ENCODE measurements at places on chromosomes 6 and 20.

- DNase-seq, result no peak
Measured at GRCh38 chr20:36355469-36356171, 49.5 kb downstream of the DLGAP4 start.

GRCh38 chr6:33702345-33702977, 9.0 kb downstream of the UQCC2 start:
- DNase-seq, result no peak

- no peak for DNase-seq
Measured at GRCh38 chr20:1278993-1279392, 12.9 kb downstream of the SNPH start.

- no peak for DNase-seq
Measured at GRCh38 chr20:32918296-32918695, 59.6 kb downstream of the EFCAB8 start.

- no peak for DNase-seq
Measured at GRCh38 chr6:28220257-28221133, 4.6 kb upstream of the ZSCAN9 start.

GRCh38 chr20:25984933-25985332, 288.3 kb upstream of the ZNF337 start:
- DNase-seq, result no peak

GRCh38 chr6:33730611-33731010, 16.1 kb downstream of the IP6K3 start:
- DNase-seq, result no peak

DNA sequence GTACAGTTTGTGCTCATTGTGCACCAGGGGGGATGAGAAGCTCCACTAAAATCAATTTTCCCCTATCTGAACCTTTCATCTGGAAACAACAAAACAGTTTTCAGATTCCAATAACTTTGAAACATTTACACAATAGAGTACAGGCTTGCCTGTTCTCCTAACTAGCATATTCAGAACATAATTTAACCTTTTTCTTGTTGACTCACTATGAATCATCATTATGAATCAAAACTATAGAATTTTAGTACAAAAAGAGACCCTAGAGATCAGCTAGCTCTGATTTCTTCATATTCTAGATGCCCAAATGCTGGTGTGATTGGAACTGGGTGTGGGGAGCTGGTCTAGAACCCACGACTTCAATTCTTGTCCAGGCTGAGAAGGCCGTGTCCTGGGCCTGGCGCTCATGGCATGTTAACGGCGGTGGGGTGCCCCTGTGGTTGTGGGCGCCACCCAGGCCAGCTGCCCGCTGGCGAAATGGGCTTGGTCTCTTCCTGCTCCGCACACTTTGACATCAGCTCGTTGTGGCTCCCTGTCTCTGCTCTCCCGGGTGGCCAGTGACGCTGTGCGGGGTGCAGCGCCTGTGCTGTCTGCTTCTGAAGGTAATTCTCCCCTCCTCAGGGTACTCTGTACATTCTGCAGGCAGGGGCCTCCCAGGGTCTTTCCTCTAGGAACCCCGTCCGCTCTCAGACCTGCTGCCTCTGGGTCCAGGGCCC, 29.9 kb upstream of the AGPAT4 start:
- no peak for DNase-seq

DNA sequence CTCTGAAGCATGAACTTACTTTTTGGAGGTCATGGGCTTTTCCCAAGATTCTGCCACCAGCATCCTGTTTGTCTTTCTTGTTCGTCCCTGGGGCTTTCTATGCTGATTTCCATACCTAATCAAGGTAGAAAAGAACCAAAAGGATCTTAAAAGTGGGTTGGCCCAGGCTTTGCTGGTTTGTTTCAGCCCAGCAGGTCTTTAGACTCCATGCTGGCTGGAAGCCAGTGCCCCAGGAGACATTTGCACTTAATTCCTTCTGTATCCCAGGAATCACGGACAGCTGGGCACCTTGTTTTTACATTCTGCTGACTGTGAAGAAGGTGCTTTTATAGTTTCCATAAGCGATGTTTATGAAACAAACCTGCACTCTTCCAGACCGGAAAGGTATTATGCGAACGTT, 195.9 kb downstream of the CDH4 start:
- no peak for DNase-seq

DNA sequence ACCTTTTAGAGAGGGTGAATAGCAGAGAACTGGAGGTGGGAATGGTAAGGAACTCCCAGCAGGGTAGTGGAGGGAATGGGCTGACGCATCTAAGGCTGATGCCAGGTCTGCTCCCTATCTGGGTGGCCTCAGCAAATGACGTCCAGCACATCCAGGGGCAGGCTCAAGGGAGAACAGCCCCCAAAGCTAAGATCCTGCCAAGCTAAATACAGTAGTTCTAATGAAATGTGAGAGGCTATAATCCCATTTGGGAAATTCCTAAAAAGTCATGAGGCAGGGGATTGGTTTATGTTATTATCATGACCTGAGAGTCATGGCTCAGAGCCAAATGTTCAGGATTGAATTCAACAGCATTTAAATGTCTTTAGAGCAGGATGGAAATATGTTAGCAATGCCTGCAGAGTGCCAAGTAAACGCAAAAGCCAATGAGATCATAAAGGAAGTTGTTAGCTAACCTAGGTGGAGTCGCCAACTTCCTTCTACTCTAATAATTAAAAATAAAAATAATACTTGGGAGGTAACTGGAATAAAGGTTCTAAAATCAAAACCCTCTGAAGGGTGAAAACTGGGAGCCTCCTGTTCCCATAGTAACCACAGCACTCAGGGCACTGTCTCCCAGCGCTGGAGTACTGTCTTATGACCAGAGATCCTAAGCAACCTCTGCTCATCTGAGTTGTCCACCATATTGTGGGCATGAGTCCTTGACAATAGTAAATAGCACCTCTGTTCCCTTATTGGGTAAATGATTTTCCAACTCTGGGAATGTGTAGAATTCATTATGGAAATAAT, 34.8 kb downstream of the IYD start:
- peak; percentile 35 for DNase-seq

GRCh38 chr6:1849691-1850090, 240.0 kb downstream of the FOXC1 start:
- DNase-seq, result no peak

GRCh38 chr20:54208548-54209176, 775 bp downstream of the PFDN4 start:
- DNase-seq, result no peak

GRCh38 chr6:41284726-41285125, 1.8 kb downstream of the TREM1 start:
- DNase-seq, result no peak

- DNase-seq, result no peak
Measured at GRCh38 chr20:404088-404487, 4.0 kb upstream of the RBCK1 start.

DNA sequence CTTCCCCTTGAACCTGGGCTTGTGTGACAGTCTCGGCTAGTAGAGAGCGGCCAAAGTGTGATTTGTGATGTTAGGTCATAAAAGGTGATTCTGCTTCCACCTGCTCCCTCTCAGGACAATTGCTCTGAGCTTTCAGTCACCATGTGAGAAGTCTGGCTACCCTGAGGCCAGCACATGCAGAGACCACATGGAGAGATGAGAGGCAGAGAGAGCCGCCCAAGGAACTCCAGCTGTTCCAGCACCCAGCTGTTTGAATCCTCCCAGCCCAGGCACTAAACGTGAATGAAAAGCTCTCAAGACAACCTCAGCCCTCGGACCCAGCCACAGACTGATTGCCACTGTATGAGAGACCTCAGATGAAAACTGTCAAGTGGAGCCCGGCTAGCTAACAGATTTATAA, 143.4 kb upstream of the EEF1E1 start:
- no peak for DNase-seq

DNA sequence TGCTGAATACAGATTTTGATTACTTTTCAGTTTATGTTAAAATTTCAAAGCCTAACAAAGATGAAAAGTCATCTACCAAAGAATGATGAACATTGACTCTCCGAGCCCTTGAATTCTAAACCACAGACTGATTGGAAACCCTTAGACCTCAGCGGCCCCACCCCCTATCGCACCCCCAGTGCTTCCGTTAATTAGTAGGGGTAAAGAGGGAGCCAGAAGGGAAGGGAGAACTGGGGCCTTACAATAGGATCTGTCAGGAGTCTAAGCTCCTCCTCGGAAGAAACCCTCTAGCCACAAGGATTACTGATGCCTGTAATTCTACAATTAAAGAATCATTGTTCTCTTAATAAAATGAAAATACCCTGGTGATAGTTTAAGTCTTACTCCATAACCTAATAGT, 79.7 kb upstream of the JARID2 start:
- no peak for DNase-seq

DNA sequence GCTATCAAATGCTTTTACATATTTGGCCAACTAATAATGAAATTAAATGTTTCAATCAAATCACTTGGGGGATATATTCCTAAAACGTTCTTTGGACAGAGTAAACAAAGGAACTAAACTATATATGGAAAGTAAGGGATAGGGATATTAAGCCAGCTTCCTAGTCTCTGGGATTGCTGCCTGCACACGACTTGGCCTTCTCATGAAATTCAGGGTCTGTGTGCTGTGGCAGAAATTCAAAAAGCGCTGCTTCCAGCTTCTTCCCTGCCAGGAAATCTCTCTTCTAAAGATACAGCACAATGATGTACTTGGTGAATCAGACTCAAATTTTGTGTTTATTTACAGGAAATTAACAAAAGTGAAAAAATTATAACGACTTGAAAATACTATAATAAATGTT, 206.3 kb upstream of the RAB32 start:
- DNase-seq, result no peak

DNA sequence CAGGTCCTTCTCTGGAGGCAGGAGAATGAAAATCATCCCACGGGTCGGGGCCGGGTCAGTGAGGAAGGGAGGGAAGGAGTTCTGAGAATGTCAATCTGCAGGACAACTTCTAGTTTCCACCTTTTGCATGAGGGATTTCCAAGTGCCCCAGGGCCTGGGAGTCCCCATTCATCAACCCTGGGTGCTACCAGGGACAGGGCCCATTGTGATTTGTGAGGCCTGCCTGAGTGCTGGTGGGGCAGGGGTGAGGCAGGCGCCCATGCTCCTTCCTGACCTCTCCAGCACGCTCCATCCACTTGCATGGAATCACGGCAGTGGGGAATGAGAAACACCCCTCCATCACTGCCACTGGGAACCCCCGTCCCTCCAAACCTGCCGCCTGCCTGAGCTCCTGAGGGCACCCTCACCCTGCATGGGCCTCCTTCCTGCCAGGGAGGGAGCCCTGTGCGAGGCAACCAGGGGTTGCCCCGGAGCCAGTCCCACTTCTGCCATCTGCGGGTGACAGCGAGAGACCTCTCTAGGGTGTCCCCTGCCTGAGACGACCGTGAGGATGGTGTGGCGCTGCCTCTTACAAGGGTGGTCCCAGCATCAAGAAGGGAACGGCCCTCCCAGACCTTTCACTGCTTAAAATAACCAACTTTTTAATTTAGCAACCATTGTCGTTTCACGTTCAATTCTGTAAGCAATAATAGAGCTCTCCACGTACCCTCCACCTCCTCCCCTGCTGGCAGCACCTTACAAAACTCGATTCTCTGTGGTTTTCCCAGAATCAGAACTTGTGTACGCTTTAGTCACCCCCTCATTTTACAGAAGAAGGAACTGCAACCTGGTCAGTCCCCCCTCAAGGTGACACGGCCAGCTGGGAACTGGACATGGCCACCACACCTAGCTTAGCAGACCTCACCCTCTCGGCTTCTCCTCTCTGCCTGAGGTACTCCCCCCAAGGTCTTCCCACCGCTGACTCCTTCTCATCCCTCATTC, 28.6 kb downstream of the PMEPA1 start:
- no peak for DNase-seq

GRCh38 chr6:5247201-5247600, 13.5 kb downstream of the LYRM4 start:
- DNase-seq, result no peak

- no peak for DNase-seq
Measured at GRCh38 chr20:60258255-60258863, 300.1 kb downstream of the CDH26 start.

GRCh38 chr6:46914279-46914810, 7.4 kb downstream of the ADGRF5 start:
- DNase-seq, result no peak

DNA sequence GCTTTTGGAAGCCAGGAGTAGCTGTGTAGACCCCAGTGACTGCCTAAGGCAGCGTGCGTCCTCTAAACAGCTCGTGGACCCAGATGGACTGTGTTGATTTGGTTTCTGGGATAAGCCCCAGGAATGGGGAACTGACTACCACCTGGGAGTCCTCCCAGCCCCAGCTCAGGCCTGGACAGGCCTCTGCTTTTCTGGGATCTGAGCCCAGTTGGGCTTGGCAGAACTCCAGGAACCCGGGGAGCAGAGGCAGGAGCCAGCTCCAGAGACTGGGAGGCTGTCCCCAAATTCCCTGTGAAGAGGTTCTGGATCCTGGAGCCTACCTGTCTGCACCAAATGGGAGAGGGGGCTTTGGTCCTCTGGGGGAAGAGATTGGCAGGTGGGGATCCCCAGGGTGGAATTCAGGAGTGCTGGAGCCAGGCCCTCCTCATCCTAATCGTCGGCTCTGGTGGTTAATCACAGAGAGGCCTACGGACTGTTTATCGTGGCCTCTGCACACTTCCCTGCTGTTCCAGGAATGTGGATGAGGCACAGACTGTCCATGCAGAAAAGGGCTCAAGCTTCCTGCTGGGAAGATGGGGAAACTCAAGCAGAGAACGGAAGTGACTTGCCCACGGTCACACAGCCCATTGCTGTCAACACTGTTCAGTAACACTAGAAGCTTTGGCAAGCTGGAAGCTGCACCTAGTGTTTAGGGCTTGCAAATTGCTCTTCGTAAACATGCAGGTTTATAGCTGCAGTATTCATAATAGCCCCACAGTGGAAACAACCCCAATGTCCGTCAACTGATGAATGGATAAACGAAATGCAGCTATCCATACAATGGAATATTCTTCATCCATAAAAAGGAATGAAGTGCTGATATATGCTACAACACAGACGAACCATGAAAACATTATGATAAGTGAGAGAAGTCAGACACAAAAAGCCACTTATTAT, 100.6 kb downstream of the KCNB1 start:
- DNase-seq, result peak; percentile 87

DNA sequence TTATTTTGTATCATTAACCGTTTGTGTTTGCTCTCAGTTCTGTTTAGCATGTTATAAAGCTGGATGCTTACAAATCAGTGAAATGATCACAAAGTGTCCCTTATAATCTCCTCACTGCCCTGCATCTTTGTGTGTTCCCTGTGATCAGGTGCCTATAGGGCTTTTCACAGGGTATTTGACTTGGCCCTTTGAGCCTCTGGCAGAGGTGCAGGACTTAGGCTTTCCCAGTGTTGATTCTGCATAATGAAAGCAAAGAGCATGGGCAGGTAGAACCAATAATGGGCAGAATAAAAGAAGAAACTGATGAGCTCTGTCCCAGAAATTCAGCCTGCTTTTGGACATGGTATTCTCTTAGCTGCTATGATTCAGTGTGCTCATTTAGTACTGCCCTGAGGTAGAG, 16.9 kb upstream of the PBOV1 start:
- no peak for DNase-seq

DNA sequence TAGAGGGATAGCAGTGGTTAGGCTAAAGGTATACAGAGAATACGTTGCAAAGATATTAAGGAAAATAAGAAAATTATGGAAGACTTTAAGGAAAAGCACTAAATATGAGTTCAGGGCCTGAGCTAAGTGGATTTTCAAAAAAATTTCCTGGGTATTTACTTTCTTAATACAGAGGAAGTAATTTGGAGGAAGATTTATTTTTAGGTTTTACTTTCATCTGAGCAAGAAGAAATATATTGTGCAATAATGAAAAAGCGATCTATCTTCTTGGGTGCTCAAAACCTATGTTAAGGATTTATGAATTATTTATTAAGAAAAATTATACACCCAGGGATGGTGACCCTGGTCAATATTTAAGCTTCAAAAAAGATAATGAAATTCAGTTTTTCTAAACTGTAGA, 224.7 kb downstream of the PLCB1 start:
- no peak for DNase-seq

All from breast epithelium (tissue), 4 donors.